CD4-positive, alpha-beta T cell treated with Interleukin-4 for 4 hours (primary cell): ENCODE measurements at places on chromosomes 4 and X.

DNA sequence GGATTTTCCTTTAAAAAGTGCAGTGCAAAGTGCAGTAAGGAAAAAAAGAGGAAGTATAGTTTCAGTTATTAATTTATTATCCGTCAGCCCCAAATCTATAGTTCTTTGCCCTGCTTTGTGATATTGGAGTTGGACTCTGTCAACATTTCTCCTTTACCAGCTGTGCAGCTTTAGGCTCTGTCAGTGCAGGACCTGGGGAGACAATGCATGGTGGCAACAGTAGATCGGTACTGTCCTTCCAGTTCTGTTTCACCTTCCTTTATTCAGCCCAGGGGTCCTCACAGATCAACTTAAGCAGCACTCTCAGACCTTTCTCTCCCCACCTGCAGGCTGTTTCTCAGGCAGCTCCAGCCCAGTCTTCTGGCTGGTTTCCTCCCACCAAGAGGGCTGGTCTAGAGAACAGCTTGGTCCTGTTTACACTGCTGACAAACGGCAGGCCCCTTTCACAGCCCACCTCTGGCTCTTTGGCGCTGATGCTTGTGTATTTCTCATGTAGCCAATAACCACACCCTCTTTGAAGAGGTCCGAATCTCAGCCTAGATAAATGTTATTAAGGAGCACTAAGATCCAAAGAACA lies 71.6 kb downstream of the MCUB start:
- DNase-seq, result no peak

DNA sequence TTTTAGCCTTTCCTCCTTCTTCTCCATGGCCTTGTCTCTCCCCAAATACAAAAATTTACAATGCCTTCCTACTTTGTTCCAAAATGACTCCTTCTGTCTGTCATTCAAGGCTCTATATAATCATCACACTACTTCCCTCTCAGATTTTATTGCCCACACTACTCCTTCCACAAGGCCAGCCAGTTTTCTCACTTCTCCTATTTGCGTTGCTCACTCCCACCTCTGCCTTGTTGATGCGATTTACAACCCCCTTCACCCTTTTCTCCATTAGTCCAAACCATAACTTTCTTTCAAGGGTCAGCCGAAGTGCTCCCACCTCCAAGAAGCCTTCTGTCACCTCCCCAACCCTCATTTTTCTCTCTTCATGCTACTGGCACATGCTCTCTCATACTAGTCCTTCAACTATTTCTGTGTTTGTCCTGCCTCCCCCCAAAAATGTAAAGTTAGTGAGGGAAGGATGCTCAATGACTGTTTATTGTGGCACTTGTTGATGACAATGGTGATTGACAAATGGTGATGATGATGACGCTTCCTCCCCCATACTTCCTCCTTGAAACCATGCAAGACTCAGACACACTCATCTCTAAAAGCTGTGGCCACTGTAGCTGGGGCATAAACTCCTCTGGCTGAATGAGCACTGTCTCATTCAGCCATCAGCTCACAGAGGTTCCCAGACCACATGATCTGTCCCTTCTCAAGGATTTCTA lies 2.7 kb upstream of the XKRX start:
- no peak for DNase-seq

DNA sequence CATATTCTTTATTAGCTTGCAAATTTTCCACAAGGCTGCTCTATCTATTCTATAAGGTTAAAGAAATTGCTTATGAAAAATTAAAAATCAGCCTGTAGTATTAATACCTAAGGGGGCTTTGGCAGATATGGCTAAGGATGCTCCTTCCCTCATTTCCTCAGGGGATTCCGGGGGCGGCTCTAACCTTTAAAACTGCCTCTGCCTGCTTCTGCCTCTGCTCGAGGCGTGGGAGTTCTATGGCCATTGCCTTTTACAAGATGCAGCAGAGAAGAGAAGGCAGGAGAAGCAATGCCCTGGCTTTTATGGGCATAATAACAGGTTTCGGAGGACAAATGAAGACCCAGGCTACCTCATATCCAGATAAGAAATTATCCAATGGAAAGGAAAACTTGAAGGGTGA lies 8.6 kb upstream of the CDKN2AIP start:
- no peak for DNase-seq

DNA sequence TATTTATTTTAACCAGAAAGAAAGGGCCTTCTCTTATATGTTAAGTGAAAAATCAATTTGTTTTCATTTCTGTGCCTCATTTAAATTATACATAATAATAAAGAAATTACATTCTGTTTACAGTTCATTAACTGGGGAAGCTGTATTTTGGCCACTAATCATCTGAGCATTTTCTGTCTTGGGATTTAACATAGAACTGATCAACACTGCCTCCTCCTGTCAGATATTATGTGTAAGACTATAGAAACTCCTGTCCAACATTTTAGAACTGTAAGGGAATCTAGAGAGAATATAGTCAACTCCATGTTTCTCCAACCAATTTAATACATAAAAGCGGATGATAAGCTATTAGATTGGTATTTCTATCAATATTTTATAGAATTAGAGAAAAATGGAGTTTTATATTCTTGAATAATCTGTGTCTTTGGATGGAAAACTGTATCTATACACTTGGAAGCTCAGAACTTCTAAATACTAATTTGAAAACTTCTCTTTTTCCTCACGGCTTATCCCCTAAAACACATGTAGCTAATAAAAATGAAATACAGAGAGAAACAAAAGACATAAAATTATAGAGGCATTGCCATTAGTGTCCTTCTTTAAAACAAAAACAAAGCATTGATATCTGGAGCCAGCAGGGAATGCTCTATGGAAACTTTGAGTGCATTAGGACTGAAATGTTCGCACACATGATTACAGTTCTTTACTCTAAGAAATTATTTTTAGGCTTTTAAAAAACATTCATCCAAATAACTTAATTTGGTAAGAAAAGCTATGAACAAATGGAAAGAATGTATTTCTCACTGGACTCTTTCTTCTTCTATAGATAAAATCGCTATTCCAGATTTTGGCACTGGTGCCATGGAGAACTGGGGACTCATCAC lies 33.1 kb downstream of the ENPEP start:
- no peak for DNase-seq

- DNase-seq, result no peak
Observed at GRCh38 chrX:40327085-40327484, 229.3 kb upstream of the BCOR start.

DNA sequence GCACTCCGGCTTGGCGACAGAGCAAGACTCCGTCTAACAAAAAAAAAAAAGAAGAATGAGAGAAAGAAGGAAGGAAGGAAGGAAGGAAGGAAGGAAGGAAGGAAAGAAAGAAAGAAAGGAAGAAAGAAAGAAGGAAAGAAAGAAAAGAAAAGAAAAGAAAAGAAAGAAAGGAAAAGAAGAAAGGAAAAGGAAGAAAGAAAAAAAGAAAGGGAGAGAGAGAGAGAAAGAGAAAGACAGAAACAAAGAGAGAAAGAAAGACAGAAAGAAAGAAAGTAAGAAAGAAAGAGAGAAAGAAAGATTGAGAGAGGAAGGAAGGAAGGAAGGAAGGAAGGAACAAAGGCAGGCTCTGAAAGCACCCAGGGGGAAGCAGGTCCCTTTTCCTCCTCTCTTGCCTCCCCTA lies 336.6 kb upstream of the GATB start:
- no peak for DNase-seq

DNA sequence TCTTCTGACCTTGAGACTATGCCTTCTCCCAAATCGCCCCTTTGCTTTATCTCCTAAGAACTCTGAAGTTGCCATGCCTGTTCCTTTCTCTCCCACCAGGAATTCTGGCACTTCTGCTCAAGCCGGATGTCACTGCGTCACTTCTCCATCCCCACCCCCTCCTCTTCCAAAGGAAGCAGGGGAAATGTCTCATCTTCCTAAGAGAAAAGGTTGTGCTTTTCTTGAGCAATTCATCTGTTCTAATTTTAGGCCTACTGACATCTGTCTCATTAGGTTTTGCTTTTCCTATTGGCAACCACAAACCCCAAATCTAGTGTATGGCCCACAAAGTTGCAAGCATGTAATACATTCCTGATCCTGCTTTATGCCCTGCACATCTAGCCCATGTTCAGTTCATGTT lies 163.1 kb upstream of the PLAC1 start:
- DNase-seq, result no peak

DNA sequence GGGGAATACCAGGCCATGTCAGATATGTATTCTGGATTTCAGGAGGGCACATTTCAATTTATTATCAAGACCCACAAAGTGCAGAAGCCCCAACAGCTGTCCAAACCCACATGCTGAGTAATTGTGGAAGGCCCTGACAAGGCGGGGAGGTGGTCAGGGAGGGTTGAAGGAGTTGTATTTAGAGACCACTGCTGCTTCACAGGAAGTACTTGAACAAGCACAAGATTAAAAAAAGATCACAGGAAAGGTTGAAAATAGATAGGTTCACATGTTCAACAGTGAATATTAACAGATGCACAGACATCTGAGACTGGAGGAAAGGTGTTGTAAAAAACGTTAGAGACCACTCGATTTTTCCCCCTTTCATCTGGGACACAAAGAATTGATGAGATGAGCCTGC lies 17.9 kb downstream of the ATP8A1 start:
- no peak for DNase-seq

DNA sequence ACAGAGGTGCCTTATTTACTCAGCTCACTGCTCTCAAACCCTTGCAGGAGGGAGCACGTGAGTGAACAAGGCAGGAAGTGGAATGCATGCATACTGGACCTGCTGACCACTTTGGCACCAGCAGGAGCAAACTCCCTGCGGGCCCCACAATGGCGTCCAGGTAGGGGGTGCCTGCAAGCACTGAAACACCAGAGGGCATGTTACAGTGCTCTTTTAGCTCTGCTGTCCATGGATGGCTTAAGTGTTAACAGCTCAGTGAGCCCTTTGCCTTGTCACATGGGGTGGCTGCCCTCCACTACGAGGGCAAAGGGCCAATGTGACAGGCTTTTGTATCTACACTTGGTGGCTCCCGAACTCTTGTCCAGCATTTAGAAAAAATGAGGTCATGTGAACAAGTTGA lies 199.5 kb upstream of the UGT8 start:
- no peak for DNase-seq

DNA sequence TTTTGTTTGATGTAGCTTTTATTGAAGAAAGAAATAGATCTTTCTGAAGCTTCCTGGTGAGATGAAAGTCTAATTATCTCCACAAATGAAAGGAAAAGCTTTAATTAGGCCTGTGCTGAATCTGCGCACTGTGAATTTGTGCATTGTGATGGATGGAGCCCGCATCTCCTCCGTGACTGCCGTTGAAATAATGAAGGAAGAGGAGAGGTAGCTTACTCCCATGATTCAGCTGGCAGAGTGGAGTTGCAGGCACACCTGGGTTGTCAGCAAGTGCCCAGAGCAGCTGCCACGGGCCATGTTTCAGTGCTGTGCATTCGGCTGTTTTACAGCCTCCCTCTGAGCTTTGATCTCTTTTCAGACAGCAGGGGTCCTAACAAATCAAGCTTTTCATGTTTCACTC lies 735.3 kb upstream of the TENM3 start:
- no peak for DNase-seq

- no peak for DNase-seq
Observed at GRCh38 chr4:5735463-5735862, 24.5 kb downstream of the EVC start.

GRCh38 chrX:22399437-22400192 lies 126.9 kb downstream of the CBLL2 start:
- DNase-seq, result no peak

- DNase-seq, result no peak
Observed at GRCh38 chr4:74999714-75000309, 66.9 kb downstream of the PARM1 start.

GRCh38 chr4:26410385-26411293 lies 79.6 kb downstream of the CCKAR start:
- peak; percentile 64 for DNase-seq

DNA sequence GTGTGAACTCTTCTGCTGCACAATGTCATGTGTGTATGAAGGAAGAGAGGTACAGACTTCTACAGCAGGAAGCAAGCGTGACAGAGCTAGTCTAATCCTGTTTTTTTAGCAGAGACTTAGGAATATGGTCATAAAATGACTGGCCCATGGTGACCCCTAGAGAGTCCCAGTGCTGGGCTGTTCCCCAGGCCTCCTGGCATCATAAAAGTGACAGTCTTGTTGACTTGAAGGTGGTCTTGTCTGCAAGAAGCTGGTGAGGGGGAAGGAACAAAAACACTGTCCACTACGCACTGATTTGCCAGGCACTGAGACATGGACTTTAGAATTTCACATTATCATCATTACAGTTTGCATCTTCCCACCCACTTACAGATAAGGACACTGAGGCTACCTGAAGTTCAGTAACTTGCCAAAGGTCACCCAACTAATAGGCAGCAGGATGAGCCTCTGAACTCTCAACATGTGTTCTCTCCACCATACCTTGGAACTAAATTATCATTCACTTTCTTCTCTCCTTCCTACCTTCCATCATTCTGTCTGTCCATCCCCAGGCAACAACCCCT lies 63.0 kb downstream of the HADH start:
- no peak for DNase-seq

GRCh38 chrX:102767287-102767686 lies 46.7 kb downstream of the GPRASP3 start:
- no peak for DNase-seq

GRCh38 chr4:19151684-19152083 lies 1100.0 kb upstream of the SLIT2 start:
- no peak for DNase-seq

- no peak for DNase-seq
Observed at GRCh38 chr4:149296503-149296902, 519.1 kb downstream of the IQCM start.

DNA sequence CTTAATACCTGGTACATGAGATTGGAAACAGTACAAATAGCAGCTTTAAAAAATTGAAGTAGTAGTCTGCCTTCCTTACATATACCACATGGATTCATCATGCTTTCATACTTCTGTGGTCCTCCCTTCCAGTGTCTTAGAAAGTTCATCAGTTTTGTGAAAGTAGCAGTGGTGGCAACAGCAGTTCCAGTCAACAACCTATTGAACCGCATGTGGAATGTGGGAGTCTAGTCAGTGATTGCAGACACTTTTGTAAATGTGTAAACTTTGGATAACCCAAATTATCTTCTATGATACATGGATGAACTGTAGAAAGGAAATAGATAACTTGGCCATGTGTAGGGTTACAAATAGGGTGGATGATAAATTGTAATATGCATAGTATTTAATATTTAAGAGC lies 34.1 kb downstream of the FNIP2 start:
- DNase-seq, result no peak

DNA sequence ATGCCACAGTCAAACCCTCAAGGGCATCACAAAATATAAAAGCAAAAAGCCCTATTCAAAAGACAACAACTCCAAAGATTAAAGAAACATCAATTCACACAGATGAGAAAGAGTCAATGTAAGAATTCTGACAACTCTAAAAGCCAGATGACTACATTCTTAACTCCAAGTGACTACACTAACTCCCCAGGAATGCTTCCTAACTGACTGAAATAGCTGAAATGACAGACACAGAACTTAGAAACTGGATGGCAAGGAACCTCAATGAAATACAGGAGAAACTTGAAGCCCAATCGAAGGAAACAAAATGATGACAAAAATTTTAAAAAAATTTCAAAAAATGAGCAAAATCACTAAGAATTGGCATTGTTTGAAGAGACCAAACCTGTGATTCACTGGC lies 1047.6 kb upstream of the PCDH10 start:
- no peak for DNase-seq
